Stimulated activated CD8-positive, alpha-beta memory T cell treated with anti-CD3 and anti-CD28 coated beads, Interleukin-4, amount 100 ng/mL, for 1 hour (primary cell): ENCODE measurements at places on chromosomes 5 and 9.

GRCh38 chr9:134590240-134591081, 51.1 kb upstream of the COL5A1 start:
- no peak for DNase-seq

GRCh38 chr5:113232221-113232620, 202.6 kb downstream of the TSSK1B start:
- DNase-seq = no peak

DNA sequence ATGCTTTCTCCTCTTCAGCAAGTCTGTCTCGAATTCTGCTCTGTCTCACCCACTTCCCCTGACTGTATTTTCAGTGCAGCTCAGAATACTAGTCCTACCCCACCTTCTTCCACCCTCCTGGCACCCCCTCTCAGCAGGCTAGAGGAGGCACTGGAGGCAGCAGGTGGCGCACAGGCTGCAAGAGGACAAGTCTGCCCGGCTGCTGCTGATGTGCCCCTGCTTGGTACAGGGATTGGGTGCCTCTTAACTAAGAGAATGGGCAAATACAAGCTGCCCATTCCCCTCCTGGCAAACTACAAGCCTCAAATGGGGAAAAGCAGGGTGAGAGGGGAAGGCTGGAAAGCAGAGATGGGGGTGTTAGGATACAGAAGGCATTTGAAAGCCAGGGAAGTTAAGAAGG, 5.1 kb downstream of the TLN1 start:
- DNase-seq = no peak

DNA sequence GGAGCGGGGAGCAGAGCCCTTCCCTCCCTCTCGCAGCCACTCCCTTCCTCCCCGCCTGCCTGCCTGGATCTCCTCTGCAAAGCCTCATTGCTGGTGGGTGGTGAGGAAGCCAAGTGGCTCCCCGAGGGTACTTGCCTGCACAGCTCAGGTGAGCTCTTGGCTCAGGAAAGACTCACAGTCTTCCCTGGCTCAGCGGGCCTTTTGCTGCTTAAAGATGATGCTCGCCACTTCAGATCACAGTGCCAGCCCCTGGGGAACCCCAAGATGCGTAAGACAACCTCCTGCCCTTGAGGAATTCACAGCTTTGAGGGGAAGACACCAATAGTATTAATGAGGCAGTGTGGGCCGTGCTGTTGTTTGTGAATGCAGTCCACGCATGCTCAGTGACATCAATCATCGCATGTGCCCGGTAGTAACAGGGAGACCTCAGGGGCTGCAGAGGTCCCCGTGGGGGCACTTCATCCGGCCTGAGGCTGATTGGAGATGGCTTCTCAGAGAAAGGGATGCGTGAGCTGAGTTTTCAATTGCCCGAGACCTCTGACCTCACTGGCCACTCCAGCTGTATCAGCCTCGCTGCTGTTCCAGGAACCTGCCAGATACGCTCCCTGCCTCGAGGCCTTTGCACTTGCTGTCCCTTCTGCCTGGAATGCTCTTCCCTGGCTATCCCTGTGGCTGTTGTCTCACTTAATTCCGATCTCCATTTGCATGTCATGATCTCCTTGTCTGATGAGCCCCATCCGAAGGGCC, 36.8 kb downstream of the ERGIC1 start:
- no peak for DNase-seq

DNA sequence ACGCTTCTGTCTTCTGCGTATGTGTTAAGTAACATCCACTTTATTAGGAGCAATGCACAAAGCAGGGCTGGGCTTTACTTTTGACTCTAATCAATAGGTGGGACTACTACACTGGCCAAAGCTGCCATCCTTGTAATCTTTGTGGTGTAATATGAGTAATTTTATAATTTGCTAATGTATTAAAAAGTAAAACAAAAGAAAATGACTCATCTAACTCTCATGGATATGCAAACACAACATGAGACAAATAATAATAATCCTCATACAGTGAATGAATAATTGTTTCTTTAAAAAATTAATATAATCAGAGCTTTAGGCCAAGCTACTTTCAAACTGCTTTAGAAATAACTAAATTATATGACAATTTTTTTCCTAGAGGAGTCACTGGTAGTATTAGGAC, 90.7 kb downstream of the NR3C1 start:
- no peak for DNase-seq

- DNase-seq = no peak
These were observed 29.8 kb upstream of the RPL26L1 start for GRCh38 chr5:172929371-172929838.

GRCh38 chr9:112248722-112249121, 73.6 kb upstream of the SUSD1 start:
- no peak for DNase-seq

DNA sequence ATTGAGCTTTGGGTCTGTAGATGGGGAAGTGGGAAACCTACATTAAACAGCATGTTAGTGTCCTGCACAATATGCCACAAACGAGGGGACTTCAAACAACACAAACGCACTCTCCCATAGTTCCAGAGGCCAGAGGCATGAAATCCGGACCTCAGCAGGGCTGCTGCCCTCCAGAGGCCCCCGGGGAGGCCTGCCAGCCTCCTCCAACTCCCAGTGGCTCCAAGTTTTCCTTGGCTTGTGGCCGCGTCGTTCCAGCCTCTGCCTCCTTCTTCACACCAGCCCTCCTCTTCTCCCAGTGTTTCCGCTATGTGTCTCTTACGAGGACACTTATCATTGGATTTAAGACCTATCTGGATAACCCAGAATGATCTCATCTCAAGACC, 13.3 kb upstream of the COL5A1 start:
- no peak for DNase-seq

GRCh38 chr5:135670588-135670987, 91.8 kb upstream of the CXCL14 start:
- no peak for DNase-seq

DNA sequence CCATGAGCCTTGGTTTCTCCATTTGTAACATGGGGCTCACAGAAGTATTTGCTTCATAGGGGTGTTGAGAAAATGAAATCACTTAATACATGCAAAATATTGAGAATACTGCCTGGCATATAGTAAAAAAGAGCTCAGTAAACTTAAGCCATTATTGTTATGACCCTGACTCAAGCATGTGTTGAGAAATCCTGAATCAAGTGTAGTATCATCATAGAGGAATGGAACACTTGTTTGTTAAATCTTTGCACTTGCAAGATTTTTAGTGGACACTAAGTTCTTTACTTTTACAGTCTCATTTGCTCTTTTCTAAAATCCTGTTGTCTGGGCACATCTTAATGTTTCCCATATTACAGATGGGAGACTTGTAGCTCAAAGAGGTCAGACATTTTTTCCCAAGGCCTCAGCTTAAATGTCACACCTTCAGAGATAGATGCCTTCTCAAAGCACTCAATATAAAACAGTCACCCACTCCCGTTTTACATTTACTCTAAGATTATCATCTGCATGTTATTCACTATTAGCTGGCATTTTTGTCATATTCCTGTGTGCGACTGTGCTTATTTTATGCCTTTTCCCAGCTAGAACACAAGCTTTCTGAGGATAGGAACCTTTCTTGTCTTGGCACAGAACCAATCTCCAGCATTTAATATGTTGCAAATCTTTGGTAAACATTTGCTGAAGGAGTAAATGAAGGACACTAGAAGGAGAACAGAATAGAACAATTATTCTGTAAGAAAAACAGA, 250.0 kb upstream of the TNC start:
- DNase-seq = no peak
